ENCODE measurements at places on chromosomes 12 and 14. TPM values are rescaled to one million over a fixed set of nuclear protein-coding genes. Genes with fewer than 3 reads are reported as not detected.

DNA sequence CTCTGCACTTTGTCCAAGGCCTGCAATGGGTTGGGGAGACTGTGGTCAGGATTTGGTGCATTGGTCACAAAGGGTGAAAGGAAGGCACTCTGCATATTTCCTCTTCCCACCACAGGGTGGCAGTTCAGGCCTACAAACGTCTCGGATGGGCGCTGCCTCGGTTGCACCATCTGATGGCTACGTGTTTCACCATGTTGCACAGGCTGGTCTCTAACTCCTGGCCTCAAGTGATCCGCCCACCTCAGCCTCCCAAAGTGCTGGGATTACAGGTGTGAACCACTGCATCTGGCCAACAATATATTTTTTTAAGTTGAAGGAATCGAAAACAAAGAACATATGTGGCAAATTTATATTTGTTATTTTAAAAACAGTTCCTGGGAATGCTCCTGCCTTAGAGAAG, 35.1 kb downstream of the TMBIM6 start:
- DNase-seq: peak; percentile 33

DNA sequence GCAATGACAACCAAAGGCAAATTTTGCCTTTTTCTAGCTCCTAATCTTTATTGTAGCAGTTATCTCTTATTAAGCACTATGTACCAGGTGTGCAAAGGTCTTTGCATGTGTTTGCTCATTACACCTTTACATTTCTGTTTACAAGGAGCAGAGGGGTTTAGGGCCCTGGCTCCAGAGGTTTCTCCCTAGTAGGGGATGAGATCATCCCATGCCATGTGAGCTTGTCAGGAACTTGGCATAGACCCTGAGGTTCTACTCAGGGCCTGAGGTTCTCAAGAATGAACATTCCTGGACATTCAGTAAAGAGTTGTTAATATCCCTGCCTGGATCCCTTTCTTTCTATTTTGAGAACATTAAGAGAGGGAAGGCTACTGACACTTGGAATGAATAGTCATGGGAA, 292.0 kb downstream of the RPAP3 start:
- no peak for DNase-seq

DNA sequence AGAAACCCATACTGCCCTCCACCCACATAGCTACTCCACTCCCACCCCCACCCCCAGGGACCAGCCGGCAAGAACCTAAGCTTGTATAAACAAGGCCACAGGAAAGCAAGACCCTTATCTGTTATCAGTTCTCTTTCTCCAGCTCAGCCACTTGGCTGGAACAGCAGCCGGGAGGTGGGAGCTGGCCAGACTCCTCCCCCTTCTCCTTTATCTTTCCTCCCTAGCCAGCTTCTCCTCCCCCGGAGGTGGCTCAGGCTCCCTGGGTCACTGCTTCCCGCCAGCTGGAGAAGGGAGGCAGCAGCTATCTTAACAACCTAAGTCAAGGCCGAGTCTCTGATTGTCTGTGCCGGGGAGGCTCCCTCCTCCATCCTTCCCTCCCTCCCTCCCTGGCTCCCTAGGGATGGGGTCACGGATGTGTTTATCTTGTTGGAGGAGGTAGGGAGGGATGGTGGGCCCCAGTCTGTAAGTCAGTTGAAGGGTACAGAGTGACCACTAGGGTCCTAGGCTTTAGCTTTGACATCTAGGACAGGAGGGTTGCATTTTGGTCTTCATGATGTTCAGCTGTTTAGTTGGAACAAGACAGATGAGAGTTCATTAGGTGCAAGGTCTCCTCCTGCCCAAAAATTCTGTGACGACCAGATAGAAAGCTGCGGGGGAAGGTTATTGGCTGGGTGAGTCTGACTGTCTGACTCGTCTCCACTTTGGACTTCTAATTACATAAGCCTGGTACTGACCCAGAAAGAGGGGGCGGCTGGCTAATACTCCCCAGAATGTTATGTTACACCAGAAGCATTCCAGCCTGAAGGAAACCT, 29.7 kb downstream of the ZFP36L1 start:
- no peak for DNase-seq

DNA sequence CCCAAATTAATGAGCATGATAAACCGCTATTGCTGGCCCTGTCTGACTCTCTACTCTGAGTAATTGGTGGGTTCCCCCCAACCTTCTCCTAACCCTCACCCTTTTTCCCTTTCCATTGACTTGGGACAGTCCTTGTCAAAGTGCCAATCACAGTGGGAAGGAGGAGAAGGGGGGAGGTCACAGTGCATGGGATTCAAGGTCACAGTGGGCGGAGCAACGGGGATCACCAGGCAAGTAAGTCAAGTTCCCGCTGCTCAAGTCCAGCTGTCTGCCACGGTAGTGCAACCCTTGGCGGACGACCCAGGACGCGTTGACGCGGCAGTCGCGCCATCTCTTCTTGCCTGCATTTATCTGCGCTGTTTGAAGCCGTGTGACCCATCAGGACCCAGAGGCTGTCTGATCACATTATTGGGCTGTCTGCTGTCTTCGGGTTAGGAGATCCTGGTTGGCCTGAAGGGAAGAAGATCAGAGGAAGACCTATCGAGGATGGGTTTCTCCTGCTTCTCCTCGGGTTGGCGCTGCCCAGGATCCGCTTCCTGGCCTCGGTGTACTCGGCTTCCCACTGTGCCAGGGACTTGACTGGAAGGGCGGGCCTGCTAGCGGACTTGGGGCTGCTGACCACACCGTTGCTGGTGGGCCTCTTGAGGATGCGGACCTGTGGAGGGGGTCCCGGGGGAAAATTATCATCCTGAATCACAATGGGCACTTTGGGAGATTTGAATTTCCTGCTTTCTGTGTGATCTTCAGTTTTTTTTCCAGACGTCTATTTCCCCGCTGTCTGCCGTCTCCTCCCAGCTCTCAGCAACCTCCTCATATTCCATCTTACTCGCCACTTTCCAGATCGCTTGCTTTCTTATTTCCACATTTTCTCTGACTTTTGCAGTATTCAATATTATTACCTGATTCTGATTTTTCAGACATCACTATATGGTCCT, 3.1 kb upstream of the MDM2 start:
- no peak for DNase-seq

GRCh38 chr12:56990648-56991318, 15.6 kb downstream of the ZBTB39 start:
- DNase-seq: no peak

- no peak for DNase-seq
These were observed 7.3 kb downstream of the HOXC5 start for GRCh38 chr12:54040148-54040494.

DNA sequence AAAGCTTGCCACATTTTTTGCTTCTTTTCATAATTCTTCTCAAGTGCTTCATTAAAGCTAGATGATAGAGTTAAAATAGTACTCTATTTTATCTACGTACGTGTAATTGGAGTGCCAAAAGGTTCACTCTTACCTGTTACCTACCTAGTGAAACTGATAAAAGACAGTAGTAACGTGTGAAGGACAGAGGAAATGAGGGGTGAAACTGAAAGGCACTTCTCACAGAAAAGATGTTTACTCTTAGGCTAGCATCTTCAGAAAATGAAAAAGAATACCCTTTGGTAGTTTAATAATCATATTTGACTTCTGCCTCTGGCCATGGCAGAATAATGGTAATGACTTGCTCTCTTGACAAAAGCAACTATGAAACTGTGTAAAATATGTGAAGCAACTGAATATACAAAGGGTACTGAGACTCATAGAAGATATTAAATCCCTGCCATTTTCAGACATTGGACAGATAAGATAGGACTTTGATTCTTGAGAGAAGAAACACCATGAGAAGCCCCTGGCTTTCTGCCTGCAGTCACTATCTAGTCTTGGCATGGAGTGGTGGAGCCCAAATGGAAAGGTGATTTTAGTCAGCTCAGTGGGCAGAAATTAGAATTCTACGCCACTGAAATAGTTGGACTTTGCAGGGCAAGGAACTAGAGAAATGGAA, 6.3 kb upstream of the EVL start:
- DNase-seq: no peak

DNA sequence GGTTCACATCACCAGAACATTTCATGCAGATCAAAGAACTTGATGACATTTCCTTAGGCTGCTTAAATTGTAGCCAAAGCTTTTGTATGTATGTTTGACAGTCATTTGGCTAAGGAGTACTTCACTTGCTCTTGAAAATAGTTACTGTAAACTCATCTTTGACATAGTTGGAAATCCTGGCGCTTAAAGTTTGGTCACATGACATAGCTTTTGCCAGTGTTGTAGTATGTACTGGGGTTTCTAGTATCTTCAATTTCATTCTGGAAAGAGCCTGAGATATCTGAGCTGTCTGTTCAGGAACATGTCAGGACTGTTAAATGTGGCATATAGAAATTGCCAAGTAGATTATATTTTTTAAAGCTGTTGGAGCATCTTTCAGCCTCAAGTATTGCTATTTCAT, 55.7 kb downstream of the WDR20 start:
- no peak for DNase-seq

- DNase-seq: no peak
These were observed 16.8 kb downstream of the MSI1 start for GRCh38 chr12:120352117-120352516.

DNA sequence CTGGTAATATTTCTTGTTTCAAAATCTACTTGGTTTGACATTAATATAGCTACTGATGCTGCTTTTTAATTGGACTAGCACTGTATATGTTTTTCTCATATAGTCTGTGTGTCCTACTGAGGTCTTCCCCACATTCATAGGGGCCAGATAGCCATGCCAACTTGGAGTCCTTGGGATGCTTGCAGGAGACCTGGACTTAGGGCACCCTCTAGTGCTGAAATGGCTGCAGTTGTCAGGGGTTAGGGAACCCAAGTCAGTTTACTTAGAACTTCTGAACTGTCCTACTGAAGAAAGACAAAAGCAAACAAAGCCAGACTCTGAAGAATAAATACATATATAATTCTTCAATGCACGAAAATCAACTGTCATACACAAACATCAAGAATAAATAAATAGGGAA, 279.9 kb upstream of the SYT1 start:
- DNase-seq: no peak

DNA sequence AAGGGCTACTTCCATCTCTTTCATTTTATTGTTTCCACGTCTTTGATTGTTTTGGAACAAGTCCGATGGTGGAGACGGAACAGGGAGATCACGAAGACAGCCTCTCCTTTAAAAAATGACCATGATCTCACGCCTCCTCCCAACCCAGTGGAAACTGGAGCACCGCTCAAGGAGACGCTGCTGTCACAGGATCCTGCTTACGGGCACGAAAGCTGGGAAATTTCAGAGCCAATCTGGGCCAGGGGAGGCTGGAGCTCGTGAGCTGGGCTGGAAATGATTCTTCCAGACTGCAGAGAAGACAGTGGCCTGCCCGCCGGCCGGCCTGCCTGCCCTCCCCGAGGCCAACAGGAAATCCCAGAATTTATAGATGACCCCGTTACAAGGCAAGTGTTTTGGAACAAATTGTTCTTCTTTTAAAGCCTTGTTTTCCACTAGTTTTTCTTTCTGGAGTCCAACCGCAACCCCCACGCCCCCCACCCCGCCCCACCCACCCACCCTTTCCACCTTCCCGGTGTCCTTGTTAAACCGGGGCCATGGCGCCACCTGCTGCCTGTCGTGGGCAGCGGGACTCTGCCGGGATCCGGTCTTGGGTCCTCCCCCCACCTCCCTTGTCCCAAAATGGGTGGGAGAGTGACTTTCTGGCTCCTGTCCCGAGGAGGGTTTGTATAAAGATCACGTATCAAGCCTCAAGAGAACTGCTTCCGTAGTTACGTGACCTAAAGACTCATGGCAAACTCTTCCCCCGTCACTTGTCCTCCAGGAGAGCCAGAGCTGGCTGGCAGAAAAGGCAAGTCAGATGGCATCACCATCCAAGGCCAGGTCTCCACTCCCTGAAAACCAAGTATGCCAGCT, 40.3 kb downstream of the MAP1LC3B2 start:
- DNase-seq: peak; percentile 37

DNA sequence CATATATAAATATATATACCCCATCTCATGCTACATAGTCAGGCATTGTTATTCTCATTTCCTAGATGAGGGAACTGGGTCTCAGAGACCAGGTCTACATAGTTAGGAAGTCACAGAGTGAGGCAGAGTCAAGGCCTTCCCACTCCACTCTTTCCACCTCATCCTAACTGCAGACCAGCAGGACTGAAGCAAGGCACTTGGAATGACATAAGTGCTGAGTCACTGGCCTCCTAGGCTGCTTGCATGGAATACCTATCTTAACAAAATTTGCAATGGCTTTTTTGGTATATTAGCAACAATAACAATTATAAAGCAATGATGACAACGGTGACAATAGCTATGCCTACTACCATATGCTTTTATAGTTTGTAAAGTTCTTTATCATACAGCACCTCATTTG, 5.4 kb upstream of the ANO4 start:
- no peak for DNase-seq

DENND5B gene
- total RNA-seq: 7.8 TPM

RBP5 gene
- total RNA-seq: not detected

SLC25A21 gene
- 2.2 TPM for total RNA-seq

KRT2 gene
- total RNA-seq: not detected

LYSET gene
- total RNA-seq: 14.0 TPM

PIWIL1 gene
- not detected for total RNA-seq

PLBD1 gene
- total RNA-seq: 0.40 TPM

LTB4R gene
- total RNA-seq: 1.9 TPM
